NB4 (cell line): ENCODE measurements at places on chromosomes 7 and 10.

GRCh38 chr10:103535595-103535994, 42.1 kb downstream of the NEURL1 start:
- DNase-seq = no peak

- DNase-seq = no peak
Observed at GRCh38 chr10:30432622-30433305, 1.2 kb upstream of the MAP3K8 start.

- peak; percentile 93 for DNase-seq
Observed at GRCh38 chr10:132223156-132223590, 36.4 kb downstream of the DPYSL4 start.

- peak; percentile 57 for DNase-seq
Observed at GRCh38 chr7:151381098-151381347, 28.8 kb downstream of the WDR86 start.

GRCh38 chr7:135647755-135648154, 14.6 kb upstream of the STMP1 start:
- no peak for DNase-seq

- DNase-seq = no peak
Observed at GRCh38 chr7:6143997-6144396, 112.8 kb downstream of the ANKRD61 start.

DNA sequence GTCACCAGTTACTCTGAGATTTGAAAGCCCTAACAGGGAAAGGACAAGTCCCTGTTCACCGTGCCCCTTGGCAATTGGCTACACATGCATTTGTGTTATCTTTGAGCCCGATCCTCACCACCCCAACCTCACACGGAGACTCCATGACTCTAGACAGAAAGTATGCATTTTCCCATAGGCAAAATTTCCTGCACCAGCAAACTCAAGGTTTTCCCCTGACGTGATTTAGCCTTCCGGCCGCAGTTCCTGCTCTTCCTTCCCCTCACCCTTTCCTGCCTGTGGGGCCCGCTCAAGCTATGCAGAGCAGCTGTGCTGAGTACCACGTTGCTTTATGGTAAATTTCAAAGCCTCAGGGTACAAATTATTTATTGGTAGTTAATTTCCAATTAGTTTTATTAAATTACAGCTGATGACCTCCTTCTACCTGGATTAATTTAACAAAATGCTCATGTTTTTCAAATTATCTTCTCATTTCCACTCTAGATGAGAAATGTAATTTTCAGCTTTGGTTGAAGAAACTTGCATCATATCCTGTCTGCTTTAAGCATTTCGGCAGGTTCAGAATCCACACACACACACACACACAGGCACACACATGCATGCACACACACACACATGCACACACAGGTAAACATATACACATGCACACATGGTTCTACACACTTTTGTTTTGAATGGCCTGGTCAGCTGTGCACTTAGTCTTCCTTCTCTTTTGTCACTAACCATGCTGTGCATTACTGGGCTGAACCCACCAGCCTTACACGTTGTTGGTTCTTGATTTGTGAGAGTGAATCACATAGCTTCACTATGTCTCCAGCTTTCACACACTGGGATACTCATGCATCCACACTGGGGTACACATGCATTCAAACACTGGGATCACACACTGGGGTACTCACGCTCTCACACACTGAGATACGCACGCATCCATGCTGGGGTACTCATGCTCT, 283.1 kb upstream of the PITRM1 start:
- no peak for DNase-seq

GRCh38 chr7:44966731-44967538, 11.9 kb downstream of the MYO1G start:
- peak; percentile 22 for DNase-seq

- DNase-seq = no peak
Observed at GRCh38 chr10:62473241-62473640, 99.1 kb downstream of the ZNF365 start.

GRCh38 chr7:14834883-14835282, 67.7 kb downstream of the DGKB start:
- no peak for DNase-seq

DNA sequence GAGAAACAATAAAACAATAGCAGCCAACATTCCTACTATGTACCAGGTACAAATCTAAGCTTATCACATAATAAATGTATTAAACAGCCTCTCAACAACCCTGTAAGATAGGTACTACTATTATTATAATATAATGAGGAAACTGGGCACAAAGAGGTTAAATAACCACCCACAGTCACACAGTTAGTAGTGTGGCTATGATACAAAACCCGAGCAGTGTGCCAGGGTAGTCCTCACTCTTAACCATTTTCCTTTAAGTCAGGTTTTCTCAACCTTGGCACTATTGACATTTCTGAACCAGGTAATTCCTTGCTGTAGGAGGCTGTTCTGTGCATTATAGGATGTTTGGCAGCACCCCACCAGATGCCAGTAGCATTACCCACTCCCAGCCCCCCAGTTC, 48.8 kb downstream of the DNAJC1 start:
- no peak for DNase-seq

- DNase-seq = no peak
Observed at GRCh38 chr7:134789967-134790685, 10.7 kb downstream of the CALD1 start.

DNA sequence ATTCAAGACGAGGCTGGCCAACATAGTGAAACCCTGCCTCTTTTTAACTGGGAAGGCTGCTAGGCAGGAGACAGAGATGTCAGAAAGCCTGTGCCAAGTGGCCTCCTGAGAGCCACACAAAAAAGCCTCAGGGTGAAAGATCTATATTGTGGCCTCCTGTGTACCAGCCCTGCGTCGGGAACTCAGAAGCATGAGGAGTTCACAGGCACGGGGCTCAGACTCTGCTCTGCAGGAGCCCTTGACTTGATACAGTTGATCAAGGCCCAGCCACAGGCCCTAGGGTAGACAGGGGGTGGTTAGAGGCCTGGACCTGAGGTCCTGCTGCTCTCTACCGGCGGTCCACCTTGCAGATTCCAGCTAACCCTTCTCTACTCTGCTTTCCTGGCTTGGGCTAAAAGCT, 30.2 kb downstream of the FAM241B start:
- DNase-seq = no peak

DNA sequence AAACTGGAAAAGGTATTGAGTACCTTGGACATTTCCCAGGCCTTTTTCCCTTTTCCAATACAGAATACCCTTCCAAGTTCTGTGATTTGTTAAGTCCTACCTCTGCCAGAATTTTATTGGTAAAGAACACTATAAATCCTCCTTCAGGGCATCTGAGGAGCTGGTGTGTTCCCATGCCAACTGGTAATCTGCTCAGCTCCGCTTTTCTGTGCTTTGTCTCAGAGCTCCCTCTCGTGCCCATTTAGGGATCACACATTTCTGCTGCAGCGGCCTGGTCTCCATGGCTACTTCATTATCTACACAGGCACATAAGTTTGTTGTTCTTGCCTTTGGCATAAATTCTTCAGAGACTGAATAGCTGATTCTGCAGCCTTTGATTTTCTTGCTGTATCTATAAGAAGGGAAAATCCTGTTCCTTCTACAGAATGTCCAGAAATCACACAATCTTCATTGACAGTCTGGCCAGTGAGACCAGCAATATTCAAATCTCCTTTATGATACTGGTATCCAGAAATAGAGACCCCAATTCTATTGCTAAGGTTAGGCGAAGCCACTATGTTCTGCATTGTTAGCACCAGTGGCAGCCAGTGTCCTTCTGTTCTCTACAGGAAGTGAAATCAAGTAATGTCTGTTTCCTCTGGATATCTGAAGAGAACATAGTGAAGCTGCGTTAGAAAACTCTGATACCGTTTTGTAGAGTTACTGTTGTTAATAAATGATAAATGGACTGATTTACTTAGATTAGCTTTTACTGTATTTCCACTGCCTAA, 51.9 kb downstream of the DENND11 start:
- DNase-seq = peak; percentile 62

GRCh38 chr7:36078816-36079360, 74.2 kb upstream of the EEPD1 start:
- no peak for DNase-seq

DNA sequence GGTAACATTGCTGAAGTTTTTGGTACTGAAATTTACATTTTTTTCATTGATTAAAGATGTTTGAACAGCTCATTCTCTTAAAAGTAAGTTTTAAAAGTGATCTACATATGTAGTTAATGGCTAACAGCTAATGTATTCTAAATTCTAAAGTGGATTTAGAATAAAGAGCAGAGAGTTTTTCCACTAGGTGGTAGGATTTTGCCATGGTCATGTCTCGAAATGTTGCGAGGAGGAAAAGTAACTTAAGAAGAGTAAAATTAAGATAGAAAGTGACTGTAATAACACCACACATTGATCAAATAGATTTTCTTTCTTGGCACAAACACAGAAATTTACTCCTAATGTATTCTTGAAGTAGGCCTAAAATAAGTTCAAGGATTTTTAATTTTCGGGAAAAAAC, 19.8 kb downstream of the LSMEM1 start:
- DNase-seq = peak; percentile 17

GRCh38 chr7:92135052-92135889, 994 bp upstream of the CYP51A1 start:
- DNase-seq = peak; percentile 19

DNA sequence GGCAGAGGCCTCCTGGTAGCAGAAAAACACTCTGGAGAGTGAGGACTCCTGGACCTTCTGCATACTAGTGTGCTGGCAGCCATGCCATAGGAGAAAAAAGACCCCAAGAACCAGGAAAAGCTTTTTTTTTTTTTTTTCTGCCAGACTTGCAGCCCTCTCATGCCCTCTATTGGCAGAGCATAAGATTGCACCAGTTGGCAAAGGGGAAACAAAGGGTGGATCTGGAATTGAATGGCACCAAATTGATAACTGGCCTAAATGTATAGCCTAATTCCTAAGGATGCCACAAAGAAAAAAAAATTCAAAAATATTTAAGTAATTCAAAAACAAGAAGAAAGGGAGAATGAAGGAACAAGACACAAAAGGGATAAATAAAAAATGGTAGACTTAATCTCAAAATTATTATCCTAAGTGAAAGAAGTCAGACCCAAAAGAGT, 112.5 kb upstream of the GHITM start:
- DNase-seq = peak; percentile 49

GRCh38 chr7:29265208-29265923, 70.8 kb downstream of the CHN2 start:
- DNase-seq = no peak

DNA sequence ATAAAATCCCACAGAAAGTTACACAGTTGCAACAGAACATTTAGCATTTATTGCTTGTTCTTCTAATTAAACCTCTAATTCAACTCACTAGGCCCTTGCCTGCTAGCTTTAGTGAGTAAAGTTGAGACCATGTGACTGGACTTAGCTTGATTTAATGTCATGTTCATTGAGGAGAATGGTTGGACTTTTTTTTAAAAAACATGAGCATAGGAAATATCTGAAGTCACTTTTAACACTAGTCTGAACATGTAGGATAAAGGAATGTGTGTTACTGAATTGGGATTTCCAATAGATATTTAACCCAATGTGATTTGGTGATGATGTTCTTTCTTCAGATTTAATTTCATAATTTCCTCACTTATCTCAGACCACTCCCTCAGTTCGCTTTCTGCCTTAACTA, 24.6 kb upstream of the GLCCI1 start:
- DNase-seq = no peak

GRCh38 chr10:31757831-31758230, 170.8 kb downstream of the ARHGAP12 start:
- DNase-seq = no peak

GRCh38 chr10:82887488-82887887, 1012.5 kb downstream of the NRG3 start:
- DNase-seq = no peak

DNA sequence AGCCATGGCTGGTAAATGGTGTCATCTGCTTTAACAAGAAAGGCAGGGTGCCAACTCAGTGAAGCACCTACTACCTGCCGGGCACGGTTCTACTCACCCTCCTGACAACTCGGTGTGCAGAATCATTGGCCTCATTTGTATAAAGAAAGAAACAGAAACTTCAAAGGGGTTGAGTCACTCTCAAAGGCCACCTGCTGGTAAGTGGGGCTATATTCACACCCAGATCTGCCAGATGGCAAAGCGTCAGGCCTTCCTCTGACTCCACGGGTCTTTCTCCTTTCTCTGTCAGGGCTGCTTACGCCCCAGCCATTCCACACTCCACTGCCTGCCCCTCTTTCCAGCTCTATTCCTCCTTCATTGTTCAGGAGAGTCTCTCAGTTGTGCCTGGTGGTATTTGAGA, 309.2 kb downstream of the GFRA1 start:
- peak; percentile 12 for DNase-seq

- peak; percentile 33 for DNase-seq
Observed at GRCh38 chr10:61592581-61592980, 70.1 kb upstream of the CABCOCO1 start.

DNA sequence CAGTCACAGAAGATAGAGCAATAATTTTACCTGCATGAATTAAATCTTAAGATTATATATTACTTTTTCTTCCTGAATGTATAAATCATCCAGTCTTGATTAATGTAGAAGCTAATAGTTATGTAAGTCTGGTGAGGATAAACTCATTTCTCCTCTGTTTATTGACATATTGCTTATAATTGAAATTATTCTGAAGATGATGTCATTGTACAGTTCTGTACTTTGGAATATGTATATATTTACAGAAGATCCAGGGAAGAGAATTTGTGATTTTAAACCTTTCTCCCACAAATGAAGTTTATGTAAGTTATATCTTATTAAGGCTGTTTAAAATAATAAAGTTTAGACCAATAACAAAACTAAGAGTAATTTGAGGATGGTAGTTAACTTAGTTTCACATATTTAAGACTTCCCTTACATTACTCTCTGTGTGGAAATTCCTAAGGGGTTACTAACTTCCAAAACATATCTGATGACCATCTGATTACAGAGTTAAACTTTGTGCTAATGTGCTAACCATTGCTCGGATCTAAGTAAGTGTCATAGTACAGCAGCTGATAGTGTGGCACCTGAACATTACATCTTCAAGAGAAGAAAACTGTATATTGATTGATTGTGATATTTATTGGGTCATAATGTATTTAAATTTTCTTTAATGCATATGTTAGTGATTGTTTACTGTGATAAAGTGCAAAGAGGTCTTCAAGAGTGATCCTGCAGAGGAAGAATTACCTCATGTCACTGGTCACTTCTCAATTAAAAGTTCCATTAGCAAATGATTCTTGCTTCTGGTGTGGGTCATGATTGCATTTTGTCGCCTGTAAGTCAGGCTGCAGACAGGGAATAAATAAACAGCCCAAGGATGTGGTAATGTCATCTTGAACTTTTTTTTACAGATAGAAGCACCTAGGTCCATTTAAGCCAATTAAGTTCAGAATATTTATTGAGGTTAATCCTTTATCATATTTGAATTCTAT, 96.9 kb downstream of the UBE3C start:
- no peak for DNase-seq
